ENCODE measurements at places on chromosomes 16 and 17.

DNA sequence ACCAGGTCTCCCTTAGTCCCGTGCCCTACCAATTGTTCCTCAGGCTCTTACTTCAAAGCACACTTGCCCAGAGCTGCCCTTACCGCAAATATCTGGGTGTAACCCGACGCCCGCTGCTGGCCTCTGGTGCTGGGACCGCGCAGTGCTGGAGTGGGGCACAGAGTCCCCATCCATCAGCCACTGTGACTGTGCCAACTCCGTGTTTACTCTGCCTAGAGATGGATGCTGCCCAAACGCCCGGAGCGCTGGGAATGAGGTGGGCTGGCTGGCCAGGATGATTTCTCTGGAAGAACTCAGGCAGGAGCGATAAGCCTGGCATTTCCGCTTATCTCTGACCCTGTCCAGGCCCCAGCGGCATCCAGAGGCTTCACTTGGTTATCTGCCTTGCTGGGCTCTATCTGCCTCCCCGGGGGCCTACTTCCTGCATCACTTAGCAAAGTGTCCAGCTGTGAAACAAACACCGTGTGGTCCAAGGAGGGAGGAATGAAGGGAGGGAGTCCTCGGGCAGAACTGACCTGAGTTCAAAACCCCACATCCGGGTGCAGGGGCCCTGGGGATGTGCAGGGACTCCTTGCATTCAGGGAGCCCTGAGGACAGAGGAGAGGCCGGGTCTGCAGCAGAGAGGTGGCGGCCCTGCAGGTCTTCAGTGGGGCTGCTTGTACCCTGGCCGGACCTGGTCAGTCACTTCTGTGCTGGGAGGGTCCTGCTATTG, 9.4 kb upstream of the MYLK3 start:
- DNase-seq, result no peak

DNA sequence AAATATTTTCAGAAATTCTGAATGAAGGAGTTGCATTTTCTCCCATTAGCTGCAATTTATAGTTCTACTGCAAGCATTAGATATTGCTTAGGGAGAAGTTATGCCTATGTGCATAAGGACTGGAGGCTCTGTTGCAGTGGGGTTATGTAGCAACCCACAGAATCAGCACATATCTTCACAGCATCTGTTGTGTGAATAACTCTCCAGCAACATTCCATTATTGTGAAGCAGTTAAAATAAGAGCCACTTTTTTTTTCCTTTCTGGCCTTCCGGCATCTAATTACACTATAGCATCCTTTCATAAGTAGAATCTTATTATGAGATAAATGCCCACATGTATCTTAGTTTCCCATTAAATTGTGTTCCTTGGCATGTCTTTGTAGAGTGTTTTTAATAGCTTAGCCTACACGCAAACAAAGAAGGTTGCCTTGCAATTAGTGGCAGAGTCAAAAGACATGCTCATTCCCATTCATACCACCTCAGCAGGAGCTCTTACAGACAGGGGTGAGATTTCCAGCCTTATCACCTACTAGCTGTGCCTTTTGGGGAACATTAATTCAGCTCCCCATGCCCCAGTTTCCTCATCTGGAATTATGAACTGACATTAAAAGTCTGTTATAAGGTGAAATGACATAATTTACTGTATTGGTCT, 596.0 kb upstream of the GOT2 start:
- no peak for DNase-seq

DNA sequence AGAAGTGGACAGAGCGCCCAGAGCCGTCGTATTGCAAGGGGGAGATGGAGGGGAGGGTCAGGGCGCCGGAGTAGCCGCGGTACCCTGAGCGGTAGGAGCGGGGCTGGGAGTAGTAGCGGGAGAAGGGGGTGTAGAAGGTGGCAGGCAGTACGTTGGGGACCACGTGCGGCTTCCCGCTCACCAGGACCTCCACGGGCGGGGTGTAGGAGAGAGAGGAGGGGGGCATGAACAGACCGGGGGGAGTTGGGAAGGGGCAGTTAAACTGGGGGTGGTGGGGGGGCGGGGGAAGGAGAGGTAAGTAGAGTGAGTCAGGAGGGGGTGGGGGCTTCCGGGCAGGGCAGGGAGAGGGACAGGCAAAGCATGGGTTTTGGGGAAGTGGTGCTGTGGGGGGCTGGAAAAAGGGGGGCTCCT, 16.8 kb downstream of the ST6GALNAC2 start:
- DNase-seq, result no peak

- DNase-seq, result no peak
These were observed 57.0 kb downstream of the ABR start for GRCh38 chr17:1122533-1123392.

DNA sequence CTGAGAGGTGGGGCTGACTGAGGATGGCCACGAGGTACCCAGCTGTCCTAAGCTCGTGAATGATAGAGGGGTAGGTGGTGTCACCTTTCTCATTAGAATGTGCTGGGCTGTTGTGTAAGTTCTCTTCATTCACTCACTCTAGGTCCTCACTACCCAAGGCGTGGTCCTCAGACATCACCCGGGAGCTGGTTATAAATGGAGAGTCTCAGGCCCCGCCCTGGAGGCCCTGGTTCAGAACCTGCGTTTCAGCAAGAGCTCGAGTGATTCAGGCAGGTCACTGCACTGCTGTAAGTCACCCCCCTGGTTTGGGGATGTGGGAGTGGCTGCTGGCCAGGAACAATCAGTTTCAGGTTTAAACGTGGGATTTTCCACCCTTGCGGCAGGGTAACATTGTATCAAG, 139.8 kb downstream of the FOXL1 start:
- no peak for DNase-seq

DNA sequence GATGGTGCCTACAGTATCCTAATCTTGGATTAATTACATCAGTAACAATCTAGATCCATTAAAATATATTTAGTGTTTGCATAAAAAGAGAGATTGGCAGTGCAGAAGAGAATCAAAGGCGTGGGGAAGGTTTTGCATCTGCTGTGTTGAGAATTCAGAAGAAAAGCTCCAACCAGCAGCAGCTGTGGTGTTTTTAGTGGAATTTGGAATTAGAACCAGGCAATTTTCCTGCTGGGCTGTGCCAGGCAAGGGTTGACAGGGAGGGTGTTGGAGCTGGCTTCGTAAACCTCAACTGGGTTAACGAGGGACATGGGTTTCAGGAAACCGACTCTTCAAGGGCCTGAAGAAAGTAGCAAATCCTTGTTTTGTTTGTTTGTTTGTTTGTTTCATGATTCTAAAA, 107.8 kb upstream of the WSCD1 start:
- no peak for DNase-seq

DNA sequence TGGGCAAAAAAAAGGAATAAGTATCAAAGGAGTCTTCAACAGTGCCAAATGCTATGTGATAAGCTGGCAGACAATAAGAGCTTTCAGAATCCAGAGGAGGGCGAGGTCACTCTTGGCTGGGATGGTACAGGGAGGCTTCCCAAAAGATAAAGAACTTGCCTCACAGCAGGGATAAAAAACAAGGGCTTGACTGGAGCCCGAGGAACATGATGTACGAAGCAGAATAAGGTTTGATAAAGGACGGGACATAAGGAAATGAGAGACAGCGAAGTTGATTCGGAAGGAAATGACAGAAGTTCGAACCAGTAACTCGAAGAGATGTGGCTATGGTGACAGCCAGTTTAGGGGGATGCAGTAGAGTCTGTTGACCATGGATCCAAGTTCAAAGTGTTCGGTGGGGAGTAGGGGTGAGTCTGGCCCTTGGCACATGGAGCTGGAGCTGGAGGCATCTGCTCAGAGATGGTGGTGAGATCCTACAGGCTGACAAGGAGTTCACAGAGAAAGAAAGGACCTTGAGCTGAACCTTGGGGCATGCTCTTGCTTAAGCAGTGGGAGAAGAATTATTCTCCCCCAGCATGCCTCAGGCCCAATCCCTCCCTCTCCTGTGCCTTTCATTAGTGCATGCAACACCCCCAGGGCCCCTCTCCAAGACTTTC, 137.6 kb upstream of the RCVRN start:
- no peak for DNase-seq

GRCh38 chr16:57304169-57305061, 19.9 kb upstream of the PLLP start:
- no peak for DNase-seq

DNA sequence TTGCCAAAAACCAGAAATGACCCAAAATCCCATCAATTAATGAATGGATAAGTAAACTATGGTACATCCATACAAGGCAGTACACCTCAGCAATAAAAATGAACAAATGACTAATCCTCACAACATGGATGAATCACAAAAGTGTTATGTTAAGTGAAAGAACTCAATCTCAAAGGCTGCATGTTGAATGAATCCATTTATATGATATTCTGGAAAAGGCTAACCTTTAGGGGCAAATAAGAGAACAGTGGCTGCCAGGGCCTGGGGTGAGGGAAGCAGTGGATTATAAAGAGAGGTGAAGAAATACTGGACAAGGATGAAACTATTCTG, 46.1 kb upstream of the MSI2 start:
- no peak for DNase-seq

DNA sequence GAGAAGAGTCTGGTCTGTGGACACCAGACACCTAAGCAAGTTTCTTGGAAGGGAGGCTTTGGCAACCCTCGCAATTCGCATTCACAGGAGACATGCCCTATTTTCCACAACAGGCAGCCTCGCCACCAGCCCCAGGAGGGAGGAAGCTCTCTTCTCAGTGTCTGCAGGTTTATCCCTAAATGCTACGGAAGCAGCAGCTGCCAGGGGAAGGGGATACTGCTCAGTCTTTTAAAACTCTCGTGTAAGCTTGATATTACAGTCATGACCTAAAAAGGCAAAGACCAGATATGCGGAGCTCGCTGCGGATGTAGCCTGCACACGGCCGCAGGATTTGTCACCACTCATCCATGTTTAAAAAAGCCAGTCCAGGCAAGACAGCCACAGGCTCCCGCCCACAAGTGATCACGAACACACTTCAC, 159.2 kb upstream of the RPH3AL start:
- no peak for DNase-seq

- DNase-seq, result no peak
These were observed 5.0 kb upstream of the PRSS54 start for GRCh38 chr16:58299757-58300349.

DNA sequence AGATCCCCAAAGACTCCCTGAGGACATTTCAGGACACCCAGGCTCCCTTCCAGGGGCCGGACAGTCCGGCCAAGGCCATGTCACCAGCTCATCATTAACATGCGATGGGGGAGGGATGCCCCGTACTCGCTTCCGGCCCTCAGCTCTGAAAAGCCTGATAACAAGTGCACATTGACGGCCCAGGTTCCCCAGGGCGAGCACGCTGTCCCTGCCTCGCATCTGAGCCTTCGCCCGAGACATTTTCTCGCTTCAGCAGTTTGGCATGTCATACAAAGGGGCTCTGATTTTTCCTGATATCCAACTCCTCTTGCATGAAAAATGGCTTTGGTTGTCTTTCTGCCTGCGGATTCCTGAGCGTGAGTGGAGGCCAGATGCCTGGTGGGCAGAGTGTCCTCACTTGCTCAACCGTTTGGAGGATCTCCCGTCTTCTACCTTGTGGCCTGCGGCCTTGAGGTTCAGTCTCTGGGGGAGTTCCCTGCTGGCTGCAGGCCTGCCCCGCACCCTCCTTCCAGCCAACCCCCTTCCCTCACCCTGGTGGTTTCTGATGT, 14.1 kb downstream of the CACNG4 start:
- no peak for DNase-seq

GRCh38 chr16:35909351-35909954, 2450.0 kb downstream of the TP53TG3F start:
- no peak for DNase-seq

- no peak for DNase-seq
These were observed 11.5 kb downstream of the MAPT start for GRCh38 chr17:45905814-45906213.

DNA sequence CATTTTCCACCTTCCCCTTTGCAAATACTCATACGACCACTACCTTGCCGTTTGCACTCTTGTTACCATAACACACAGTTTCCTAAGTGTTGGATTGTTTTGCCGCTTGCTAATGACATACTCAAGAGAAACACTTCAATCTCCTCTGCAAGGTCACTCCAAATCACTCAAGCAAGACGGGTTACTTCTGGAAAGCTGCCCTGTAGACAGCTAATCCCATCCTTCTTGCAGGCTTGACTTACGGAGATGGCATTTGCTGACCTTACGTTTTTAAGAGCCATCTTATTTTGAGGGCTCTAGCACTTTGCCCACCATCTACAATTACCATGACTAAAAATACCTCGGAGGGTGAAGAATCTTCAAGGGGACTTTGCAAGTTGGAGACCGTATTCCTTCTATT, 46.2 kb downstream of the MYH3 start:
- DNase-seq, result no peak

- no peak for DNase-seq
These were observed 17.5 kb upstream of the TNFRSF13B start for GRCh38 chr17:16989230-16989952.

GRCh38 chr17:51840688-51841087, 317.8 kb downstream of the CA10 start:
- DNase-seq, result no peak

- no peak for DNase-seq
These were observed 106.1 kb downstream of the ZNF423 start for GRCh38 chr16:49749816-49750215.

- DNase-seq, result peak; percentile 50
These were observed 59.7 kb downstream of the RNF112 start for GRCh38 chr17:19470530-19471261.

GRCh38 chr17:60153606-60154390, 4.0 kb downstream of the CA4 start:
- no peak for DNase-seq

DNA sequence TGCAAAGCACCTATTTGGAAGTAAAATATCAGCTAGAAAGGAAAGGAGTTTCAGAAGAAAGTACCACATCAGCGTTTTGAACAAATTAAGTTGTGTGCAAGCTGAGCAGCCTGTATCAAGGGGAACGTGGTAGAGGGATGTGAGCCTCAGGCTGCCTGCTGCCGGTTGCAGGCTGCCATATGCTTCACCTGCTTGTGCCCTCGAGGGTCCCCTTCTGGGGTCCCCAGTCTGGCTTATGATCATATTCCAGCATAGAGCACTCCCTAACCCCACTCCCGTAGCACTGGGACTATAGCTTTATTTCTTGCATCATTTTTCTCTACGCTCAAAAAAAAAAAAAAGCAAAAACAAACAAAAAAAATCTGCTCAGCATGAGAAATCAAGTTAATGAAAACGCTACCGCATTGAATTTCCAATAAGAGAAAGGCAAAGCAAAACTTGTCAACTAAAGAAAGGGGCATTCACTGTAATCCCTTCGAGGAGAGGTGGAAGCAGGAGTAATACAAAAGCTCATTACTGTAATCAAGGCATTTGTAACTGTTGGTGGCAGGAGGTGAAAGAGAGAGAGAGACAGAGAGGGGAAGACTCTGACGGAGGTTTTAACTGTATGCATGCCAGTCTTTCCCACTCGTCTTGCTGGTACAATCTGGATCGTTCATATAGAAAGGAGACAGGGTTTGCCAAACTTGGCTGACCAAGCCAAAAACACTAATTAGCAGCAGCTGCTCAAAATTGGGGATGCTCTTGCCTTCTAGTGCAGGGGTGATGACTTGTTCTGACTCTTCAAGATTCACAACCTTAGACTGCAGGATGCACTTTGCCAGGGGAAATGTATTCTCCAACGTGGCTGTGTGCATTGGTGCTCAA, 258.2 kb upstream of the HSBP1 start:
- DNase-seq, result no peak
